SHP77 treated with DMSO at 0.1 percent for 48 hours (cell line): ENCODE measurements at places on chromosomes 6 and 20.
A peak's percentile ranks its signal among the peaks of the same experiment; 100 is the strongest.

- no peak for DNase-seq
Observed at GRCh38 chr6:155317186-155317585, 2.9 kb upstream of the TFB1M start.

GRCh38 chr6:157561414-157561790 is 180.4 kb downstream of the ZDHHC14 start:
- DNase-seq: peak; percentile 23

- no peak for DNase-seq
Observed at GRCh38 chr20:48846516-48847492, 19.0 kb upstream of the PREX1 start.

- no peak for DNase-seq
Observed at GRCh38 chr6:40681622-40682021, 94.5 kb upstream of the LRFN2 start.

- DNase-seq: peak; percentile 27
Observed at GRCh38 chr6:44268095-44268628, 2.1 kb upstream of the TMEM151B start.

DNA sequence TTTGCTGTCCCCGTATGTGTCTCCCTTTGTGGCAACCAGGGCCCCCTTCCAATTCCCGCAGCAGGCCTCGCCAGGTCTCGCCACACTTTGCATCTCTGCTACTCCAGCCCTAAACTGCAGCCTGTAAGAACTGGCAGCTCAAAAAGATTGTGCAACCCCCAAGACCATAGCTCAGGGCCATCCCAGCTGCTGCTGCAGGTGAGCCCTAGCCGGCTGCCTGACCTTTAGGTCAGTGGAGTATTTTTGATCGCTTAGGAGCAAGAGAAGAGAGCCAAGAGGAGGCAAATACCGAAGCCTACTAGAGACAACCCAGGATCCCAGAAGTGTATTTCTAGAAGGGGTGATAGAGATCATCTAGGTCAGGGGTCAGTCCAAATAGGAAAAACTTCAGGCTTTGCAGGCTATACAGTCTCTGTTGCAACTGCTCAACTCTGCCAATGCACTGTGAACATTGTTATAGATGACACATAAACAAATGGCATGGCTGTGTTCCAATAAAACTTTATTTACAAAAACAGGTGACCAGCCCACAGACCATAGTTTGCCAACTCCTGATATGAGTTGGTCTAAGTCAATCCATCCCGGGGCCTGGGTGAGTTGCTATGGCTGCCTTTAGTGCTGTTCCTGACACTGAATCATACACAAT is 138.4 kb downstream of the EYA2 start:
- no peak for DNase-seq
